ENCODE measurements at places on chromosomes 2 and 18. TPM values are rescaled to one million over a fixed set of nuclear protein-coding genes. Genes with fewer than 3 reads are reported as not detected.

DNA sequence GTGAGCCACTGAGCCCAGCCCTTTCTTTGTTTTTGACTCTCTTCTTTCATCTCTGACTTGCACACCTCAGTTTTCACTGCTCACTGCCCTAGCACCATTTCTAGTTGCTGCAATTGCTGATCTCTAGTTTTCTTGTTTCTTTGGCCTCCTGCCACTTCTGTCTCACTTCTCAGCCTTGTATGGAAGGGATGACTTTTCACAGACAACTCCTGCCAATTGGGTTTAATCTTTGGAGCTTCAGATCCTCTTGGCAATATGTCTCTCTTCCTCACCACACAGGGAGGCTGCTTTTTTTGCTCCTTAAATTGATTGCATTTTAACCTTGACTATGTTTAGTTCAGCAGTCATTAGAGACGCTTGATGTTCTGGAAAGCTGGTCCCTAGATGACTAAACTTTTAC is 323.1 kb downstream of the CTNNA2 start:
- no peak for DNase-seq
- H3K27me3 ChIP-seq, result no peaks in the 10 kb centered on the region
- H3K4me1 ChIP-seq, result no peaks in the 10 kb centered on the region
- no peak overlapping the region for H3K4me3 ChIP-seq
- H3K36me3 ChIP-seq, result no peaks in the 10 kb centered on the region
- no peak overlapping the region for H3K27ac ChIP-seq

- H3K4me3 ChIP-seq, result no peak overlapping the region
- no peak overlapping the region for H3K27ac ChIP-seq
- H3K36me3 ChIP-seq, result no peaks in the 10 kb centered on the region
- no peak for DNase-seq
Observed at GRCh38 chr18:54671291-54671881, 80.3 kb downstream of the DYNAP start.

Gene C1QL2
- total RNA-seq, result 1.4 TPM

Gene ERFE
- not detected for total RNA-seq

Gene FHOD3
- 25.1 TPM for total RNA-seq
